ENCODE measurements at places on chromosomes 6 and 20. TPM values are rescaled to one million over a fixed set of nuclear protein-coding genes. Genes with fewer than 3 reads are reported as not detected.

Gene LAMA2
- total RNA-seq, result 6.3 TPM

Gene NOTCH4
- total RNA-seq, result 1.1 TPM

Gene UNC5CL
- 1.1 TPM for total RNA-seq

Gene LY86
- not detected for total RNA-seq

Gene CCM2L
- not detected for total RNA-seq

Gene FRK
- total RNA-seq, result 1.6 TPM

Gene PTCRA
- total RNA-seq, result not detected

Gene DAAM2
- 5.2 TPM for total RNA-seq

Gene BEND3
- total RNA-seq, result 3.2 TPM

Gene COX4I2
- total RNA-seq, result not detected

Gene VGLL2
- total RNA-seq, result 0.13 TPM

Data from mesangial cell (primary cell).